ENCODE measurements at places on chromosomes 16 and 17. TPM values are rescaled to one million over a fixed set of nuclear protein-coding genes. Genes with fewer than 3 reads are reported as not detected.

GRCh38 chr17:4234401-4234800 is 29.4 kb downstream of the ANKFY1 start:
- no peak for DNase-seq

DNA sequence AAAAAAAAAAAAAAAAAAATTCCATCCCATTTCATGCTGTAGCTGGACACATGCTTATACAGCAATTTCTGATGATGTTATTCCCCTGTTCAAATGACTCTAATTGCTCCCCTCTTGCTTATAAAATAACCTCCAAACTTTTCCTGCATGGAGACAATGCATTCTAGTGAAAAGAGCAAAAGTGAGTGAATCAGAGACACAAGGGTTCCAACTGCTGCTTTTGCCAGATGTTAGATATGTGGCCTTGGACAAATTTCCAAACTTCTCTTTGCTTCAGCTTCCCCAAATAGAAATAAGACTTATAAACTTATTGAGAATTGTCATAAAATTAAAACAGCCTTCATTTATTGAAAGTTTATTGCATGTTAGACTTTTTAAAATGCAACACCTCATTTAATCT is 65.0 kb upstream of the AXIN2 start:
- DNase-seq: no peak

DNA sequence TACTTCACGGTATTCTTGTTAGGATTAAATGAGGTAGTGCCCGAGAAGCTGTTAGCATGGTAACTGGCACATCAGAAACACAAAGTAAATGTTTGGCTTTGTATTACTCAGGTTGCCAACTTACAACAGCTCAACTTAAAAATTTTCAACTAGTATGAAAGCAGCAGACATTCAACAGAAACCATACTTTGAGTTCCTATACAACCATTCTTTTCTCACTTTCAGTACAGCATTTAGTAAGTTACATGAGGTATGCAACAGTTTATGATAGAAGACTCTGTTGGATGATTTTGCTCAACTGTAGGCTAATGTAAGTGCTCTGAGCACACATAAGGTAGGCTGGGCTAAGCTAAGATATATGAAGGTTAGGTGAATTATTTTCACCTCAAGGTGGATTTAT is 7.7 kb downstream of the CENPN start:
- DNase-seq: no peak

GRCh38 chr17:44266402-44267164 is 1.4 kb downstream of the SLC4A1 start:
- DNase-seq: no peak

GRCh38 chr16:54216268-54216667 is 70.3 kb downstream of the IRX3 start:
- DNase-seq: no peak

DNA sequence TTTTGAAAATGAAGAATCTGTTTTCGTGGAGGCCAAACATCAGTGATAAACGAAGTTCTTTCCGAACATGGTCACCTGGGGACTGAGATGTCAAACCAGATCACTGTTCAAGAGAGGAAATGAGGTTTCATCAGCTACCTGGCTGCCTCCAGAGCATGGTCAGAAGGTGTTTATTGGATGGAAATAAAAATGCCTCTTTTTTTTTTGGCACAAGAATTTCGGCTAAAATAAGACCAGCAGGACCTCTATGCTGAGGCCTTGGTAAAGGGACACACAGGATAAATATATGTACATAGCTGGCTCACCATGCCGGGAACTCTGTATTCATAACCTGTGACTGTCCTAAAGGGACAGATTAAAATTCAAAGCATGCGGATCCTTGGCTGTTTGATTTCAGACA is 135.3 kb downstream of the UTP18 start:
- DNase-seq: no peak

- DNase-seq: no peak
Measured at GRCh38 chr17:42180411-42180921, 476 bp downstream of the KCNH4 start.

- DNase-seq: no peak
Measured at GRCh38 chr17:13120864-13121263, 103.0 kb upstream of the ELAC2 start.

NKD1 gene
- 0.07 TPM for total RNA-seq

DNA sequence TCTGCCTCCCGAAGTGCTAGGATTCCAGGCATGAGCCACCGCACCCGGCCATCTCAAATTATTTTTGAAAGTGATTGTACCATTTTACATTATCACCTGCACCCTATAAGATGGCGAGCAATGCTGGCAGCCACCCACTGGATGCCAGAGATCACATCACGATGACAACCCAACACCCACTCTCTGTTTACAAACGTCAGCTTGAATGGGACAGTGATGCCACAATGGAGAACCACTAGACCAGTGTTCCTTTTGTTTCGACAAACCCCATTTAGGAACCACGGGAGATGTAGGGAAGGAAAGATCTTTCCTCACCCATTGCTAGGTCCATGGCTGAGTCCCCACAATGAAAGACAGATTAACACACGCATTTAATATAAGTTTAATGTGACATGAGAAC is 20.1 kb upstream of the HAPSTR1 start:
- no peak for DNase-seq

GRCh38 chr16:3143189-3143588 is 8.4 kb downstream of the ZNF213 start:
- DNase-seq: no peak

TERB1 gene
- total RNA-seq: not detected

DNA sequence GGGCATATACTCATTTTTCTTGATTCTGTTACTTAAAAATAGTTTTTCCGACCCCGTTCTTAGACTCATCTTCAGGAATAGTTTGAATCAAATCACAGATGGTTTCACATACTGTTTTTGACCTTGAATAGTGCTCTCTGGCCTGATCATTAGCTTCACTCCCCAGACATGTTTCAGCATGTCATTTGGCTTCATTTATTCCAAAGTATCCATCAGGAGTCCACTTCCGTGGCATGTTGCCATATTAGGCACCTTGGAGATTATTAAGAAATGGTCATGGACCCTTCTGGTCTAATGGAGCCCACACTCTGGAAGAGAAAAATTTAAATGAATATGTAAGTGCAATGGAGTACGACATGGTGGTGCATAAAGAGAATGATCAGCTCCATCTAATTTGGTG is 222.3 kb downstream of the FTO start:
- DNase-seq: no peak

DNA sequence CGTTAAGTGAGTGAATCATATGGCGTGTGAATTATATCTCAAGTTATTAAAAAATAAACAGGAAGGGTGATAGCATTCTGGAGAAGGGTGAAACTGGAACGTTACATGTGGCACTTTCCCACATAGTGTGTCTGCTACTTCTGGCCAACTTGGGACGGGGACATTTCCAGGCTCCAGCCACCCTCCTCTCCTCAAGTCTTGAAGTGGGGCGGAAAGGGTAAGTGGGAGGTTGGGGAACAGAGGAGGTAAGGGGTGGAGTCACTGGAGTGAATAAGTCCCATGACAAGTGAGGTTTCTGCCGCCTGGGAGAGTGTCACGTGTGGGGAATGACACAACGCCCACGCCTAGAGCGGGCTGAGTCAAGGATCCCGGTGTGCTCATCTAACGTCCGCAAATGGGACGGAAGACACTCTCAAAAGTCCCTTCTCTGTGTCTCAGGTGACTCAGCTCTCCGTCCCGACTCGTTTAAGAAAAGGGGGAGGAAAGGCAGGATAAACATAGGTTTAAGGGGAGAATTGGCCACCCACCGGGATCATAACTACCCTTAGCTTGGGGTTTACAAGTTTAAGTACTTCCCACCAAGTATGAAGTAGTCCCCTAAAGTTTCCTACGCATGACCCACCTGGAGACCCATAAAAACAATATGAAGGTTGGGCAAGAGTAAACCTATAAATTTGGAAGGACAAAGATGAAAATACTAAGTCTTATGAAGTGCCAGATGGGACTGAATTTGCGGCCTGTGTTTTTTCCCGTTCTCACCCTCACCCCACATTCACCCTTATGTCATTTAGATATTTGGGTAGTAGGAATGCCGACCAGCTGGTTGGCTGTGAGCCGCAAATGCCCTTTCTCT is 1.2 kb upstream of the SPAG9 start:
- peak; percentile 96 for DNase-seq

DNA sequence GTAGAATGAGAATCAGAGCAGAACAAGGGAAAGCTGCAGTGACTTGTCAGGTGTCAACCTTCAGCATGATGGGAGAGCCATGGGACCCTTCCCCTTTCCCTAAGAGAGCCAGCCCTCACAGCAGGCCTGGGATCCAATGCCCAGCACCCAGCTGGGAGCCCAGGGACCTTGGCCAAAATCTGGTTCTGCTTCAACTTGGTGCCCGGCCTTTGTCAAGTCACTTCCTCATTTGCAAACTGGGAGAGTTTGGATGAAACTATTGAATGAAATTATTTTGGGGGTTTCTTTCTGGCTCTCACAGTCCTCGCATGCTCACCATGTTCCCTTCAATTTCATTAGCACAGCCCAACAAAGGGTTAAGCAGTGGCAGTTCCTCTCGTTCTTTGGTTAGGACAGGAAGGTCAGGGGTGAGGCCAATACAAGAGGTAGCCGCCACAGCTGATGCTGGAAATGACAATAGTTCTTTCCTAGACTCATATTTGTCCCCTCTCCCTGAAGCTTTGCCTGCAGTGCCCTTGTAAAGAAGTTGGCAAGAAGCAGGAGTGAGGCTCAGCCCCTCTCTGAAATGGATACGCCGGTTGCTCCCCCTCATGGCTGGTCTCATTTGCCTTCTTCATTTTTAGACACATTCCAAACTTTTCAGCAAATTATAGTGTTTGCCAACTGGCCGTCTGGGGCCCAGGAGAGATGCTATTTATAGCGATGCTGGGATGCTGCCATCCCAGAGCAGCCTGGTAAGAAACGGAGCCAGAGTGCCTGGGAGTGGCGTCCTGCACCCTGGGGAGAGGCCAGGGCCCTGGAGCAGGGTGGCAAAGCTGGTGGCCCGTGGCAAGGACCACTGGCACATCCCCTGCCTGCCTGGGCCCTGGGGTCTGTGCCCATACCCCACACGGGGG is 34.5 kb upstream of the MEOX1 start:
- DNase-seq: peak; percentile 76

CRHR1 gene
- not detected for total RNA-seq

CTF1 gene
- not detected for total RNA-seq

DNA sequence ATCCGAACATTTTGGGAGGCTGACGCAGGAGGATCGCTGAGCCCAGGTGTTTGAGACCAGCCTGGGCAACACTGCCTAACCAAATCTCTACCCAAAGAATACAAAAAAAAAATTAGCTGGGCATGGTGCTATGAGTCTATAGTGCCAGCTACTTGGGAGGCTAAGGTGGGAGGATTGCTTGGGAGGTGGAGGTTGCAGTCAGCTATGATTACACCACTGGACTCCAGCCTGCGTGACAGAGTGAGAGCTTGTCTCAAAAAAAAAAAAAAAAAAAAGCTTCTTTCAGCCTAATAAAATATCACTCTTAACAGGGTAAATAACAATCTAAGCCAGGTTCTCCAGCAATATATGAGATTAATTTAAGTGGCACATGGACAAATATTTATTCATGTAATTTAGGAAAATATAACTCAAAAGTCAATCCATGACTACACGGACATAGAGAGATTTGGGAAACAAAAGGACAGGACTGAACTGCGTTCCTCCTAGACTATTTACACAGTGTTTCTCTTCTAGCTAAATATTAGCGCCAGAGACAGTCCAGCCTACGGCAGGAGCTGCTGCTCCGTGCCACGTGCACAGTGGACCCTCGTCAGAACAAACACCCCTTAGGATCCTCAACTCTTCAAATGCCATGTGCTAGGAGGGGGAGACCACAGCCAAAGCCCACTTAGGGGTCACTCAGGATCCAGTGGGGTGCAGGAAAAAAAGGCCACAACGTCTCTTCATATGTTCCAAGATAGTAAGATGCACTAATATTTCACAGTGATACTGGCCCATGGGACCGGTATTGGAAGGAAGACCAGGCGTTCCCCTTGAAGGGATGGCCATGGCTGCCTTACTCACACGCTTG is 8.7 kb downstream of the USP36 start:
- no peak for DNase-seq
